ENCODE measurements at places on chromosomes 13 and 19.

DNA sequence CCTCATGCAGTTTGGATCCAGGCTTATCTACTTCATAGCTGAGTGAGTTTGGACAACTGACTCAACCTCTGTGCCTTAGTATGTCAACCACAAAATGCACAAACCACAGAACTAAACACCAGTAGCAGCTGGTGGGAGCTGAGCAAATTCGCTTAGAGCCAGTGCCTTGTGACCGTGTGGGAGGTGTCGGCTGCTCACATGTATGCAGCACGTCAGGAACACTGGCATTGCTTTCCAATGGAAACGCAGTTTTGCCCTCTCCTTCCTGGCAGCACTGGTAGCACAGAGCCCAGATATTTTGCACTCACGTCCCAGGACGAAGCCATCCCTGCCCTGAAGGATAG, 8.3 kb upstream of the NTN5 start:
- no peak for DNase-seq

DNA sequence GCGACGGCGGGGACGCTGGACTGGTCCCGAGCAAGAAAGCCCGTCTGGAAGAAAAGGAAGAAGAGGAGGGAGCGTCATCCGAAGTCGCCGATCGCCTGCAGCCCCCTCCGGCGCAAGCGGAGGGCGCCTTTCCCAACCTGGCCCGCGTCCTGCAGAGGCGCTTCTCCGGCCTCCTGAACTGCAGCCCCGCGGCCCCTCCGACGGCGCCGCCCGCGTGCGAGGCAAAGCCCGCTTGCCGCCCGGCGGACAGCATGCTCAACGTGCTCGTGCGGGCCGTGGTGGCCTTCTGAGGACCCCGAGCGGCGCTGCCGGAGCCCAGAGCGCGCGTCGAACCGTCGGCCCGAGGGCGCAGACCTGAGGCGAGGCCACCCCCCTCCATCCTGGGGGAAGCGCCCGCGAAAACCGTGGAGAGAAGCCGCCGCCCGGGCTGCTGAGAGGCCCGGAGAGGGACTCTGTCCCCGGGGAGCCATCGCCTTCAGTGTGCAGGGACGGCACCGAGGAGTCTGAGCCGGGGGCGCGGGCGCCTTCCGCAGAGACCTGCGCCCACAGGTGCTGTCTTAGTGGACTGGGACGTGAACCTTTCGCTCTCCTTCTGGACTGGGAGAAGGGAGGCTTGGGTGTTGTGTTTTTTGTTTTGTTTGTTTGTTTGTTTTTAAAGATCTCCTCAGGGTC, 3.5 kb downstream of the IER2 start:
- no peak for DNase-seq

DNA sequence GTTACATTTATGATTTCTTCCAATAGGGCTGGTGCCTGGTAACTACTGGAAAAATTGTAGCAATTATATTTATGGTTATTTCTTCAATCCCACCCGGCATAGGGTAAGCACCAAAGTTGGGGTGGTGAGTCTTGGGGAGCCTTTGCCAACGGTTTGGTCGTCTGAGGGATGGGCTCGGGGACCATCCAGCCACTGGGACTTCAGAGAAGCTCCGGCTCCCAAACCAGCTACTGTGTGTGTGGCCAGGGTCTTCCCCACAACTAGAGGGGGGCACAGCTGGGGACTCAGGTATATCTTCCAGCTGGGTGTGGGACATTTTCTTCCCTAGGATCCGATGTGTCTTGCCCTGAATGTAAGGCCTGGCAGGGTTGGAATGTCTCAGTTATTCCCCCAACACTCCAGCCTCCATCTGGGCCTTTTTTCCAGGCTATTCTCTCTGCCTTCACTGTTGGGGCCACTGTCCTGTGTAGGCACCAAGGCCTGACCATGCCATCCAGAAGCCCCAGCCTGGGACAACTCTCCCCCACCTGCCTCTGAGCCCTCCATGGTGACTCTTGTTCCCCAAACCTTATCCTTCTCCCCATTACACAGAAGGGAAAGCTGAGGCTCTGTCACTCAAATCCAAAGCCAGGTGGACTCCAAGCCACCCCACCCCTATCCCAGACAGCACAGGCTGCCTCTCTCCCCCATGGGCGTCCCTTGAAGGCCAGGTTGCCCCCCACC, 1.1 kb upstream of the IFI30 start:
- DNase-seq: no peak

DNA sequence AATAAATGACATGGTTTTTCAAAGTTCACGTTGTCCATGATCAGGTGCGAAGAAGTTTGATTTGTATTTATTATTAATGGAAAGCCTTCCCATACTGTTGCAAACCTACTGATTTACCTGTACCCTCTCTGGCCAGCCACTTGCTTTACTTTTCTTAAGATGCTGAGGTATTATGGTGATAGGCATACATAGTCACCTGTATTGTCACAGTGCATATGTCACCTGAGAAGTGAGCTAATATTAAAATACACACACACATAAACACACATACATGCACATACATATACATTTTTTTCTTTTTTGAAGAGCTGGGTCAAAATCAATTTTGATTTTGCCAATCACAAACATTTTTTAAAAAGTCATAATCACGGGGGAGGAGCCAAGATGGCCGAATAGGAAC, 72.1 kb downstream of the RNASEH2B start:
- DNase-seq: no peak

- no peak for DNase-seq
Observed at GRCh38 chr13:39765801-39766463, 110.5 kb downstream of the COG6 start.

GRCh38 chr19:640161-640558, 481 bp downstream of the FGF22 start:
- DNase-seq: no peak

DNA sequence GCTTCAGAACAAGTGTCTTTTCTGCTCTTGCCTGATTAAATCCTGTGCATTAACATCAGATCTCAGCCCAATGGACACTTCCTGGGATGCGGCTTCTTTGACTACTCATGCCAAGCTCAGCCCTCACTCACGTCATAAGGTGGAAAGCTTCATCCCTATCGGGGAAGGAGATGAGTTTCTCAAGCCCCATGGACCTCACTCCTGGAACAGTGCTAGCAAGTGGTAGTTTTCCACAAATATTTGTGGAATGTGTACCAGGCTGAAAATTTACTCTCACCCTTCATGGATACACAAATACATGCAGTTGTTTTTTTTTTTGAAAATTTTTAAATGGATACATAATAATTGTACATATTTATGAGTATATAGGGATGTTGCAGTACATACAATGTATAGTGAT, 34.6 kb upstream of the FARP1 start:
- DNase-seq: no peak

DNA sequence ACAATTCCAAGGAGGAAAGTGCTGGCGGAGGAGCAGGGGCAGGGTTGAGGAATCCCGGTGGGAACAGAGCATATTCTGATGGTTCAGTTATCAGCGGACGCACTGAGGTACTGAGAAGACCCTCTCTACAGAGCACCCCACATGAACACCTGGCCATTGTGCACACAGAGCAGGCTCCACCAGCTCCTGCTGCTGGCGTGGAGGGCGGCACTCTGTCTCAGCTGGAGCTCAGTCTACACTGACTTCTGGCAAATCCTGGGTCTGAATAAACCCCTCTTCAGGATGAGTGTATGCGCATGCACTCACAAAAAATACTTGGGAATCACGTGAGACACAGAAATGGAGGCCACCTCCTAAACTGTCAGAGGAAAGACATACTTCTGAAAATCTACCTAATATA, 114.4 kb upstream of the IRS2 start:
- no peak for DNase-seq

- DNase-seq: no peak
Observed at GRCh38 chr19:4134351-4134750, 10.4 kb upstream of the MAP2K2 start.

- no peak for DNase-seq
Observed at GRCh38 chr13:28375250-28375930, 119.5 kb downstream of the FLT1 start.

DNA sequence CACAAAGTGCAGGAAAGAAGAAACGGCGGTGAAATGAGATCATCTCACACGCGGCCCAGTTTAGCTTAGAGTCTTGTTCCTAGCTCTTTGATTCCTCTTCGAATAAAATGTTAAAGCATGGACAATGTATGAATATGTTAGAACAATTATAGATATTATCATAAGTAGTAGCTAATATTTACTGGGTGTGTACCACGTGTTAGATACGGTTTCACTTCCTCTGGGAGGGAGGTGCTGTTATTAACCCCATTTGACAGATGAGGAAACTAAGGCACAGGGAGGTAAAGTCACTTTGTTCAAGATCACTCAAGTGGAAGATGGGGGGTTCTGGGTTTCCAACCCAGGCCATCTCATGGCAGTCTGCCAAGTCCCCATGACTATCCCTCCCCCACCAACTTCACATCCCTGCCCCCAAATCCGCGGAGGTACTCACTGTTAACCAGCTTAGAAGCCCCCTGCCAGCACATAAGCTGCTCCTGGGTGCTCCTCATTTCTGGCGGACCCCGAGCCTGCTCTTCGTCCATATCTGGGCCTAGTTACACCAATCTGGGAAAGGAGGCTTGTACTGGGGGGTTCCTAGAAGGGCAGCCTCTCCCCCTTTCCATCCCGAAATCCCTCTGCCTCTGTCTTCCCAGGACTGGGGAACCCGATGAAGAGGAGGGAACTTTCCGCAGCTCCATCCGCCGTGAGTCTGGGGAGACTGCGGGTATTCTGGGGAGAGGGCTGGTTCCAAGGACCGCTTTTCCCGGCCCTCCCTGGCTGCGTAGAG, 1.0 kb upstream of the FXYD7 start:
- DNase-seq: no peak

DNA sequence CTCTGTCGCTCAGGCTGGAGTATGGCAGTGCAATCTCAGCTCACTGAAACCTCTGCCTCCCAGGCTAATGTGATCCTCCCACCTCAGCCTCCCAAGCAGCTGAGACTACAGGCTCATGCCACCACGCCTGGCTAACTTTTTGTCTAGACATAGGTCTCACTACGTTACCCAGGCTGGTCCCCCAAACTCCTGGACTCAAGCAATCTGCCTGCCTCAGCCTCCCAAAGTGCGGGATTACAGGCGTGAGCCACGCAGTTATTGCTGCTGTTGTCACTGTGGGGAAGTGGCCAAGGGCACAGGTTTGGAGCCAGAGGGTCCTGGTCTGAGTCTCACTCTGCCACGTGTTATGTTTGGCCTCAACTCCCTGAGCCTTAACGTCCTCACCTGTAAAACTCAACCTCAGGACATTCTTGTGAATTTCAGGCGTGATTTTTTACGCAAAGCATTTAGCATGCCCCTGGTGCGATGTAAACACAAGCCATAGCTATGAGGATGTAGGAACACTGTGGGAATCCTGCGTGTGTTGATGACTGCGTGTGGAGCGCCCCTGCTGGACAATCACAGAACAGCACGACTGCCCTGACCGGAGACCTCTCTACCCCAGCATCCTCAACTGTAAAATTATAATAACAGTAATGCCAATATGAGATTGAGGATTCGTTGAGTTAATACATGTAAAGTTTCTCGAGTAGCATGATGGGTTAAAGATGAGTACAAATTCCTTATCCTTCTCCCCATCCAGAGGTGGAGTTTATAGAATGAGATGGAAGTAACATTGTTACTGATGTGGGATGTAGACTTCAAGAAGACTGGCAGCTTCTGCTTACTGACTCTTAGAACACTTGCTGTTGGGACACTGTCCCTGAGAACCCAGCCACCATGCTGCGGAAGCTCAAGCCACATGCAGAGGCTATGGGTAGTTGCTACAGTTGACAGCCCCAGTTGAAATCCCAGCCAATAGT, 41.8 kb upstream of the PNMA8B start:
- DNase-seq: peak; percentile 41

DNA sequence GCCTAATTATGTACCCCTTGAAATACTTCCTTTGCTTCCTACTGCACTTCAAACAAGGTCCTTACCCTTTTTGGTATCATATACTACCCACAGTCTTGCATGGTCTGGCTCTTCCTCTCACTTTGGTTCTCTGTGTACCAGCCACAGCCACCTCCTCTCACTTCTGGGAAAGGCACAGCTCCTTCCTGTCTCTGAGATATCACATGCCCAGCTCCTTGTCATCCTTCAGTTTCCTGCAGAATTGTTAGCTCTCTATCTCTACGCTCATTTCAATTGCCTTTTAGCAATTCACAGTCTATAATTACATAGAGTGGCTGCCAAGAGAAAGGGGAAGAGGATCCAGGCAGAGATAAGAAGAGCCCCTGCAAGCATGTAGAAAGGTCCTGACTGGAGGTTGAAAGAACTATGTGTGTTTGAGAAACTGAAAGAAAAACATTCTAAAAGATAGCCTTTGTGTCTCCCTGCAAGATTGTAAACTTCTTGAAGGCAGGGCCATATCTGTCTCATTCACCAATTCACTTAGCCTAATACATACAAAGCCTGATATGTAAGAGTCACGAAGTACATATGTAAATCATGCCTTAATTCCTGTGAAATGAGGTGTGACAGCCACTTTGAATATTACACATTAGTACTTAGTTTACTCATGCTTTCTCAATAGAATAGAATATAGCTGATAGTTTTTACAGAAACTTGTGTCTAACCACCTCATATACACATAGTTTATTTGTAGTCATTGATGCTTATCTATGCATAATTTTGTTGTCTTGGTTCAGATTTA, 933.1 kb downstream of the DIAPH3 start:
- DNase-seq: no peak

DNA sequence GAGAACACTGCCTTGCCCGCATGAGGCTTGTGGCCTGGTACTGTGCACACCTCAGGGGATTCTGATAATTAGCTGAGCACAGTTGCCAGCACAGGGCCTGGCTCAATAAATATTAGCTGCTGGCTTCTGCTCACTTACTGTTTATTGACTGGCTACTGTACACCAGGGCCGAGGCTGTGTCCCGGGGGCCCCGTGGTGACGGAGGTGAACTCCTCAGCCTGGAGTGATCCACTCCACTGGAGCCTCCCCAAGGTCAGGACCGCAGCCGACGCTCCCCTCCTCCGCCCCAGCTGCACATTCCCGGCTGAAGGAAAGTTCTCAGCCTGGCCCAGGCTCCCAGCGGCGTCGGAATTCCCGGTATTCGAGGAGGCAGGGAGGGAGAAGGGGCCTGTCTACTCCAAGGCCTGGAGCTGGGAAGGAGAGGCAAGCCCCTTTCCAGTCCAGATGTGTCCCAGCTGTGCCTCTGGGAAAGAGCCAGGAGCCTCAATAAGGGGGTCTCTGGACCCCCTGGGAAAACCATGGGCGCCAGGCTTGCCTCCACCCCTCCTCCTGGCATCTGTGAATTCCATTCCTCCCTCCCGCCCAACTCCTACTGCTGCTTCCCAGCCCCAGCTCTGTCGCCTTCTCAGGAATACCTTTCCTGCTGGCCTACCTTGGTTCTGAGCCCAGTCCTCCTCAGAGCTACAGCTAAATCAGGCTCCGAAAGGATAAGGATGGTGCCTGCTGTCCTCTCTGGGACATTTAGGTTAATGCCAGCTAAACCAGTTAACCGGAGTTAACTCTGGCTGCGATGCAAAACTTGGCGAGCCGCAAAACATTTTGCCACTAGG, 7.3 kb downstream of the RPS16 start:
- DNase-seq: no peak

Measured in stimulated activated CD8-positive, alpha-beta memory T cell treated with anti-CD3 and anti-CD28 coated beads, Interleukin-7, amount 100 ng/mL, for 24 hours (primary cell).